HCT116 (cell line): ENCODE measurements at places on chromosomes 2 and 18. TPM values are rescaled to one million over a fixed set of nuclear protein-coding genes. Genes with fewer than 3 reads are reported as not detected.
A peak's percentile ranks its signal among the peaks of the same experiment; 100 is the strongest.

DNA sequence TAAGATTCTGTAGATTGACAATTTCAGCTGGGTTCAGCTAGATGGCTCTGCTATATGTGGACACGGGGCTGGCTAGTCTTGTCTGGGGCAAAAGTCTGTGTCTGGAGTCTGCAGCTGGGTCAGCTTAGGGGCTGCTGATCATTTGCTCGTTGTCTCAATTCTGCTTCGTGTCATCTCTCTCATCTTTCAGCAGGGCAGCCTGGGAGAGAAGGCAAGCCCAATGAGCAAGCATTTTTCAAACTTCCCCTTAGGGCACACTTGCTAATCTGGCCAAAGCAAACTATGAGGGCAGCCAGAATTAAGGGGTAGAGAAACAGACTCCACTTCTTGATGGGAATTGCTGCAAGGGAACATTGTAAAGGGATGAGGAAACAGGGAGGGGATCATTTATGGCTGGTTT lies 462.6 kb downstream of the SLC4A3 start:
- H3K36me3 ChIP-seq: no peaks in the 10 kb centered on the region; the same call in 1 of the 2 replicates
- H3K4me3 ChIP-seq: no peak overlapping the region
- H3K27me3 ChIP-seq: no peaks in the 10 kb centered on the region
- H3K4me1 ChIP-seq: no peaks in the 10 kb centered on the region
- no peak overlapping the region for H3K27ac ChIP-seq

DNA sequence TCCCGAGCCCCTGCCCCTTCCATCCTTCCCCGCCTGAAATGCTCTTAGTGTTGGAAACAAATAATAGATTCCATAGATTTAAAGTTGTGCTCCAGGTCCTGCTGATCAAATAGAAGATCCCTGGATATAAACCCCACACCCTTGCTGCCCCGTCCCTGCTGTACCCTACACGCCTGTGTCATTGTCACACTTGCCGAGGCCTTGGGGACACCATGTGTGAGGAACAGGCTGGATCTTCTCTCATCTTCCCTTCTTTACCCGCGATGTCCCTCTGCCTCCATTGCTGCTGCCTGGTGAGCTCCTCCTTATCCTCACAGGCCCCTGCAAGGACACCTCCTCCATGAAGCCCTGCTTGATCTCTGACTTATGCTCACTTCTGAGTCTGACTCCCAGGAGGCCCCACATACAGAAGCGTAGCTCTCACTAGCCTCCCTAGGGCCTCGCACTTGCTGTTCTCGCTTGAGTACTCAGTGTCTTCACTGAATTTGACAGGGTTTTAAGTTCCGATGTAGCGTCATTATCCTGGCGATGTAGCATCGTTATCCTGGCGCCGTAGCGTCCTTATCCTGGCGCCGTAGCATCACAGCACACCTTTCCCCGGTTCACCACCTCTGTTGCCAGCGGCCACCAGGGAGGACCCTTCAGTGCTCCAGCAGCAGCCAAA lies 221.9 kb downstream of the NDUFA10 start:
- no peak overlapping the region for H3K27ac ChIP-seq
- DNase-seq: no peak
- H3K27me3 ChIP-seq: peaks cover 6% of the 10 kb centered on the region
- no peak overlapping the region for H3K4me3 ChIP-seq
- H3K36me3 ChIP-seq: no peaks in the 10 kb centered on the region

DNA sequence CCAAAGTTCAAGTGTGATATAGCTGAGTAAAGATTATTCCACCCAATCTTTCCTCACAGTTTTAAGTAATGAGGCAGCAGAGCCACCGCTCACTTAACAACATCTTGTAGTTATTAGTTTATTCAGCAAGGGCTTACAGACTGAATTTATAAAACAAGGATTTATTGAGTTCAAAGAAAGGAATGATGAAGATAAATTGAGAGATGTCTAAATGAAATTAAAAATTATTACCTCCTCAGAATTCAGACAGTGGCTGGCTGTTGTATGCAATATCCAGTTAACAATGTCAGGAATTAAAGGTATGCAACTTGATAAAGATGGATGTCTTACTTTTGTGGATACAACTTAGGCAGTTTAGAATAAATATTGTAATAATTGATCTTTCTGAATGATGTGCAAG lies 927.3 kb upstream of the CDH2 start:
- no peak overlapping the region for H3K4me3 ChIP-seq
- no peaks in the 10 kb centered on the region for H3K27me3 ChIP-seq
- no peaks in the 10 kb centered on the region for H3K4me1 ChIP-seq
- H3K27ac ChIP-seq: no peak overlapping the region
- no peak for DNase-seq
- H3K36me3 ChIP-seq: no peaks in the 10 kb centered on the region

DNA sequence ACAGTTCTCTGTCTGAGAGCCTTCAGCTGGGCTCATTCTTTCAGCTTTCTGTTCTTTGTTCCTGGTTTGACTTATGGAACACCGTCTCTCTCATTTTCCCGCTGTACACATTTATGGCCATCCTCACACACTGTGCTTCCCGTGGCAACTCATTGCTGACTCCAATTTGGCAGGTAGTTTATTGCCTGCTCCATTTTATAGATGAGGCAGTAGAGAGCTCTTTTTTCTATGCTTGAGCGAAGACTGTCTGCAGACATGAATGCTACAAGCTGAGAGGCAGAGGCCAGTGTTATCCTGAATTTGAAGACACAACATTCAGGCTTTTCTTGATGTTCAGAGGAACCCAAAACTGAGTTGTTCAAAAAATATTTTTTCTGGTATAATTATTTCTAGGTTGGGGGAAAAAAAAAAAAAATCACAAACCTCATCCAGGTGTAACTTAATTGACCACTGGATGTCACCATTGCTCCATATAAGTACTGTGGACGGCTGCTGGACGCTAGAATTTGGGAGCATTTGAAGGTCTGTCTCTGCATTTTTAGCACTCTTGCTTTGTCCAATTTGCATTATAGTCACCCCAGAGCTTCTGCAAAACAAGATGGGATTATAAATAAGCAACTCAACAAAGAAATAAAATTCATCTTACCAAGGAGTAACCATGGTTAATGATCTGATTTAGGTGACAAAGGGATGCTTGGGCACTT lies 83.5 kb downstream of the HRH4 start:
- peak; percentile 22 for DNase-seq
- no peaks in the 10 kb centered on the region for H3K27me3 ChIP-seq
- no peaks in the 10 kb centered on the region for H3K4me1 ChIP-seq
- H3K36me3 ChIP-seq: no peaks in the 10 kb centered on the region

DNA sequence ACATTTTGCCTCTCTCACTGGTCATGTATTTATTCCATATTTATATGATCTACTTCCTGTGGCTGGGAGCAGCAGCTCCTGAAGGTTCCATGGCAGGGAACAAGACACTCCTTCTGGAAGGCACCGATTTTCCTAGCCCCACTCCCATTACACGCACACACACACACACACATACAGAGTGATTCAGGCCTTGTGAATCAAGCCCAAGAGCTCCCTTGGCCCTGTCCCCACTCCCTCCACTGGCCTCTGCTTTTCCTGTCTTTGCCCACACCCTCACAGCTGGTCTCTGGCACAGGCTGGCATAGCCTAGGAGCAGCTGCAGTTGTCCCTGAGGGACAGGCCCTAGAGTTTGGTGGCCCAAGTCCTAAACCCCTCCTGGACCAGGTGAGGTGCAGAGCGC lies 201.7 kb downstream of the NAPG start:
- no peaks in the 10 kb centered on the region for H3K4me1 ChIP-seq
- H3K27me3 ChIP-seq: no peaks in the 10 kb centered on the region
- H3K27ac ChIP-seq: no peak overlapping the region

DNA sequence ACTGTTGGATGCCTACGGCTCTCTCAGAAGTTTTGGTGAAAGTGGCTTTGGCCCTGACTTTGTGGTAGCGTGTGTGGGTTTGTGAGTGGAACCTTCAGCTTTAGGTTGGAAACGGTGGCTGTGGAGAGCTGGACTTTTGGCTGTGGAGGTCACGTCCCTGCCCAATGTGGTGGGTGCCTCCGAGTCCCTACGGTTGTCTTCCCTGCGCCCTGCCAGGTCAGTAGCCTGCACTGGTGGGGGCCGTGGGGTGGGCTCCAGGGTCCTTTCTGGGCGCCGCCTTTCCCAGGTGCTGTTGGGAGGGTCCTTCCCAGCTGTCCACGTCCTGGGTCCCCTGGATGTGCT lies 11.1 kb downstream of the COLEC11 start:
- H3K27me3 ChIP-seq: no peaks in the 10 kb centered on the region
- no peak for DNase-seq
- no peaks in the 10 kb centered on the region for H3K36me3 ChIP-seq
- peaks cover 19% of the 10 kb centered on the region for H3K4me1 ChIP-seq
- H3K27ac ChIP-seq: peak overlapping the region; percentile 86

DNA sequence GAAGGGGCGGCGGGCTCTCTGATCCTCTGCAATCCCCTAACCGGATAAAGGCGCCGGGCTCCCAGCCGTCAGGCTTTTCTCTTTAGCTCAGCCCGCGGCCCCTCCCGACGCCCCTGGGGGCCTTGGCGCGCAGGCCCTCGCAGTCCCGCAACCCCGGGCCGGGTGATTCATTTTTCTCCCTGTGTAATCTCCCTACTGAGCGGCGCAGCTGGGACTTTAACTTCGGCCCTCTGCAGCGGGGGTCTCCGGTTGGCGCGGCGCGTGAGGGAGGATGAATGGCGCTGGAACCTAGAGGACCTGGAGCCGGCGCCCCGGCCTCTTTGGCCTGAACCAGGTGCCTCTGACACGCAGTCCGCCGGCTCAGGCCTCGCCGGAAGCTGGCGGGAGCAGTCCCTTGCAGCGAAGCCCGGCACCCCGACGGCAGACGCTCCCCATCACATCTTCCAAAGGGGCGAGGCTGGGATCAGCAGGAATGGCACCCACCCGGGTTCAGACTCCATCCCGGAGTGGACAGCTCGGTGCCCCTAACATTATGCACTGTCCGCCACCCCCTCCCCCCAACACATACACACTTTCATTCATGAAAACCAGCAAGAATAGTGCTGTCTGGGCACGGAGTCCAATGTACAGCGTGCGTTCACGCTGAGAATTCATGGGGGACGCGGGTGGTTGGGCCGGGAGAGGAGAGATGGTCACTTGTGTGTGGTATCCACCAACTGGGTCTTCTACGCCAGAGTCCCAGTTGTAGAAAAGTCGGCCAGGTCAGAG lies 1.2 kb downstream of the CNGA3 start:
- no peaks in the 10 kb centered on the region for H3K4me1 ChIP-seq
- no peaks in the 10 kb centered on the region for H3K36me3 ChIP-seq
- H3K4me3 ChIP-seq: no peak overlapping the region
- peaks cover 21% of the 10 kb centered on the region; the same call in 1 of the 2 replicates for H3K27me3 ChIP-seq
- no peak for DNase-seq

DNA sequence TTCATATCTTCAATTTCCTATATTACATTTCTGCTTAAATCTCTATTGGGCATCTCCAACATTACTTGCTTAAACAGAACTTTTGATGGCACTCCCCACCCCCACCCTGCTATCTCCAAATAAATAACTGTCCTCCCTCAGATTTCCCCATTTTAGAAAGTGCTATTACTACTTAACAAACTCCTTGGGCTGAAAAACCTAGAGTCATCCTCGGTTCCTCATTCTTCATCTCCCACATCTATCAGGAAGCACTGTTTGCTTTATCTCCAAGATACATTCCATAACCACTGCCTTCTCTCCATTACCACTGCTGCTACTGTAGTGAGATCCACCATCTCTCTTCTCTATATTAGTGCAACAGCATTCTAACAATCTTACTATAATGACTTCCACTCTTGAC lies 150.4 kb upstream of the CYRIA start:
- H3K27me3 ChIP-seq: 0 out of 2 replicates have a peak, but pooled peaks cover 7% of the 10 kb centered on the region
- no peak for DNase-seq
- no peaks in the 10 kb centered on the region for H3K36me3 ChIP-seq
- no peak overlapping the region for H3K4me3 ChIP-seq
- no peak overlapping the region for H3K27ac ChIP-seq

Gene RNF152
- total RNA-seq: 0.47 TPM

Gene SRD5A2
- total RNA-seq: not detected
